Renal cortex interstitium (tissue), 15 donors: ENCODE measurements at places on chromosomes 12 and 14. TPM values are rescaled to one million over a fixed set of nuclear protein-coding genes. Genes with fewer than 3 reads are reported as not detected.

- DNase-seq: no peak
These were observed 11.1 kb downstream of the BAG5 start for GRCh38 chr14:103551338-103551762.

DNA sequence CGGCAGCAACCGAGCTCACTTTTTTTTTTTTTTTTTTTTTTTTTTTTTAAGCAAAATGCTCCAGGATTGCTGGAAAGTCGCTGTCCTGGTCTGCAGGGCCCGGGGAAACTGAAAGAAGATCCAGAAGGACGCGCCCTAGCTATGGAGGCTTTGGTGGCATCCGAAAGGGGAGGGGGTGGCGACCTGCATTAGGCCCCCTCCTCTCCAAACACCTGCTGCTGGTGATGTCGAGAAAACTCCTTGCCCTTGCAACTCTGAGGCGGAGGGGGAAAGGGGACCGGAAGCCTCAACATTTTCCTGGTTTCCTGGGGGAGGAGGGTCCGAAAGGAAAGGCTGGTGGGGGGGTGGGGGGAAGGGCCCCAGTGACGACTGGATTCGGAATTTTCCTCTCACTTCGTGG lies 421.1 kb downstream of the VRK1 start:
- DNase-seq: no peak

DNA sequence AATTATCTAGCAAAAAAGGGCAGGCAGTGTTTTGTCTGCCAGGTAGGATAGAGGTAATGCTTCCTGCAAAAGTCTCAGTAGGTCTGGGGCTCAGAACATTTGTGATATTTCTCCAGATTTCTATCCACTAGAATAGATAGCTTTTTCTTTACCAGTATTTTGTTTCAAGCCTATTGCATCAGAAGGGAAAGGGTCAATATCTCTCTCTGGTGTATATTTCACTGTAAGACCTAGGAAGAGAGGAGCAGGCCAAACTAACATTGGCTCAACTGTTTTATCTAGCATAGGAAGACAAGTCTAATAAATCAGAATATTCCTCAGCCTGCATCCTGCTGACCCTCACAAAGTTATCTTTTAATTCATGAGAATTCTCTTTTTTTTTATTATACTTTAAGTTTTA lies 106.7 kb upstream of the DAAM1 start:
- no peak for DNase-seq

GRCh38 chr12:111182382-111182781 lies 186.5 kb downstream of the PHETA1 start:
- DNase-seq: no peak

The SOAT2 gene
- polyA plus RNA-seq: 2.3 TPM

- DNase-seq: no peak
These were observed 278.2 kb downstream of the PDZRN4 start for GRCh38 chr12:41466300-41466699.

The SLC4A8 gene
- polyA plus RNA-seq: 4.9 TPM

The MYF6 gene
- 0.20 TPM for polyA plus RNA-seq

DNA sequence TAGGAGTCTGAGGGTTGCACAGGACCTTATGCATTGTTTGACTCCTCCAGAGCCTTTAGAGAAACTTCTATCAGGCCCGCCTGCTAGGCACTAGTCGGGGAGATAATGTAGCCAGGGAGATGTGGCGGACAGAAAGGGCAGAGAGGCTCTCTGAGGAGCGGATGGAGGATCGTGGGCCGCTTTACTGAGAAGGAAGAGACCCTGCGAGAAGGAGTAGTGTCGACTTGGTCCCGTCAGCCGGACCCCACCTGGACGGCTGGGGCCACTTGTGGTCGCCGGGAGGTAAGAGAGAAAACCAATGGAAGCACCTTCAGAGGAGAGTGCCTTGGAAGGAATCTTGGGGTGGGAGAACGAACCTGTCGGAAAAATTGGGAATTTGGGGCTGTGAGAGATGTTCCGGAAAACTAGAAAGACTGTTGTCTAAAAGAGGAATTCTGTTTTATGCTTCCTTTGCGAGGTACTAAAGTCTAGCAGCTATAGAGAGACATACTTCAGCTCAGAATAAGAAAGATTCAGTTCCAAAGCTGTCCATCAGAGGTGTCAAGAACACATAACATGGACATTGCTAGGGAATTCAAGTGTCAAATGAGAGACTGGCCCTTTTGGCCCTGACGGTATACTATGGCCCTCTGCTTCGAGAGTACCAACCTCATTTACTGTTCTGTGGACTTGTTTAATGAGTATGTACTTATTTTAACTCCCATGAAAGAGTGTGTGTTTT lies 660 bp upstream of the MCRS1 start:
- DNase-seq: no peak

GRCh38 chr14:74134484-74134883 lies 49.7 kb downstream of the LIN52 start:
- no peak for DNase-seq

DNA sequence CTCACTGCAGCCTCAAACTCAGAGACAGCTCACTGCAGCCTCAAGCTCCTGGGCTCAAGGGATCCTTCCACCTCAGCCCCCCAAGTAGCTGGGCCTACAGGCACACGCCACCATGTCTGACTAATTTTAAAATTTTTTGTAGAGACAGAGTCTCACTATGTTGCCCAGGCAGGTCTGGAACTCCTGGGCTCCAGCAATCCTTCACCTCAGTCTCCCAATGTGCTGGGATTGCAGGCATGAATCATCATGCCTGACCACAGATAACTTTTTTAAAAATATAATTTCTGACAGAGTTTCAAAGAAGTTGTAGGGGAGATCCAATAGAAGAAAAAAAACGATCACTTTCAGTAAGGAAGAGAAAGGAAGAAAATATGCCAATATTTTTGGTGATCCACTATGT lies 189.7 kb upstream of the CDKN3 start:
- no peak for DNase-seq

DNA sequence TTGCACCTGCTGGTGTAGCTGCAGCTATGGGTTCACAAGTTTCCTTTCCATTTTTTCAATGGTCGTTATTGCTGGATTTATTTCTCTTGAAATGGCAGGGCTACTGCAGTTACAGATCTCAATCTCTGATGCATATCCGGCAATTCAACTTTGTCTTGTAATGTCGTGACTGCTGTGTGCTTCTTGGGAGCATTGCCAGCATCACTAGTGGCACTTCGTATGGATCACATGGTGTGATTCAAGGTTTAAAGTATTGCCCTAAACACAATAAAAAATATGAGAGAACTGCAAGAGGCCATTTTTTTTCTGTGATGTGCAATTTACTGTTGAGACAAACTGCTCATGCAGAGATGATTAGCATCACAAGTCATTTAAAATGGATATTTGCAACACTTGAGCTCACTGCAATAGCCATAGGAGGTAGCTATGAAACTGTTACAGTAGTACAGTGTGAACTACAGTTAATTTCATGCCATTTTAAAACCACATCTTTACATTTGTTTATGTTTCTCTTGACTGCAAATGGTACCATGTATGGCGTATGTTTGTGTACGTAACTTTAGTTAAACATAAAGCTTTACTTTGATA lies 217.4 kb upstream of the PDE3A start:
- DNase-seq: no peak

- no peak for DNase-seq
These were observed 32.2 kb upstream of the BCL11B start for GRCh38 chr14:99304208-99304607.

GRCh38 chr14:106875503-106875902 lies 1349.1 kb downstream of the TMEM121 start:
- DNase-seq: no peak

DNA sequence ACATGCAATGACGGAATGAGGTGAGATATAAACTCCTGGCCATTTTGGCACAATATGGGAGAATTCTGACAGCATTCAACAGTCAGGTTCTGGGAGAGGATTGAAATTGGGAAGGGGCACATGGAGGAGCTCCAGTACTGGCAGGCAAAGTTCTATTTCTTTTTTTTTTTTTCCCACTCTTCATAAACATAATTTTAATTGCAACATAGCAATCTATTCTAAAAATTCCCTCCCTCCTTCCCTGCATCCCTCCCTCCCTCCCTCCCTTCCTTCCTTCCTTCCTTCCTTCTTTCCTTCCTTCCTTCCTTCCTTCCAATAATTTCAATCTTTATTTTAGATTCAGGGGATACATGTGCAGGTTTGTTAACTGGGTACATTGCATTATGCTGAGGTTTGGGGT lies 93.2 kb downstream of the PTCSC3 start:
- no peak for DNase-seq

DNA sequence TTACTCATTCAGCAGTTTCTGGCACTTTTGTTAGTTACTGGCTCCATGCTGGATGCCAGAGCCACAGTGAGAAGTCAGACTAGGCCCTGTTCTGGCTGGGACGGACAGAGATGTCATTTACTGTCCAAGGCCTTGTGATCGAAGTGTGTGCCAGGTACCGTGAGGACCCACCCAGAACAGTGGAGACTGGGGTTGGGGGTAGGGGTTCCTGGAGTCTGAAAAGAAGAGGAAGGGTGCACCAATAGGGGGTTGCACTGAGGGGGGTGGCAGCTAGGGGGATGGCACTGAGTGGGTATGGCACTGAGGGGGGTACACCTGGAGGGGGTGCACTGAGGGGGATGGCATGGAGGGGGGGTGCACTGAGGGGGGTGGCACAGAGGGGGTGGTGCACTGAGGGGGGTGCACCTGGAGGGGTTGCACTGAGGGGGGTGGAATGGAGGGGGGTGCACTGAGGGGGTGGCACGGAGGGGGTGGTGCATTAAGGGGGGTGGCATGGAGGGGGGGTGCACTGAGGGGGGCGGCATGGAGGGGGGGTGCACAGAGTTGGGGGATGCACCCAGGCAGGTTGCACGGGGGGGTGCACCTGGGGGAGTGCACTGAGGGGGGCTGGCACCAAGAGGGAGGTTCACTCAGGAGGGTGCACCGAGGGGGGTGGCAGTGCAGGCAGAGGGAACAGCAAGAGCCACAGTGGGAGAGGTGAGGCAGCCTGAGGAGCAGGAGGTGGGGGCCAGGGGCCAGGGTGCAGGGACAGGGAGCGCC lies 10.6 kb upstream of the CYP46A1 start:
- DNase-seq: no peak

The ARID2 gene
- polyA plus RNA-seq: 38.4 TPM
